Neural crest cell (in vitro differentiated cells): ENCODE measurements at places on chromosomes 16 and 17. TPM values are rescaled to one million over a fixed set of nuclear protein-coding genes. Genes with fewer than 3 reads are reported as not detected.

The ELOB gene
- total RNA-seq, result 249 and 261 TPM in 2 replicates

The AKAP10 gene
- 22.5 and 27.1 TPM in 2 replicates for total RNA-seq

The SCNN1G gene
- total RNA-seq, result not detected in 2 replicates

The KCNH4 gene
- 0.05 and 0.14 TPM in 2 replicates for total RNA-seq

- H3K27me3 ChIP-seq, result peaks cover 71% of the 10 kb centered on the region
- H3K4me3 ChIP-seq, result no peak overlapping the region
- H3K27ac ChIP-seq, result no peak overlapping the region
- H3K36me3 ChIP-seq, result no peaks in the 10 kb centered on the region
- DNase-seq, result no peak
Measured at GRCh38 chr17:79618383-79619067, 7.7 kb upstream of the RBFOX3 start.

- H3K36me3 ChIP-seq, result peaks cover 11% of the 10 kb centered on the region
- no peak overlapping the region for H3K27ac ChIP-seq
- no peaks in the 10 kb centered on the region for H3K27me3 ChIP-seq
- no peak for DNase-seq
- H3K4me3 ChIP-seq, result no peak overlapping the region
- H3K4me1 ChIP-seq, result no peaks in the 10 kb centered on the region
Measured at GRCh38 chr17:13160790-13161189, 143.0 kb upstream of the ELAC2 start.

GRCh38 chr16:70665806-70666735 lies 19.7 kb downstream of the IL34 start:
- H3K27ac ChIP-seq, result no peak overlapping the region
- H3K4me1 ChIP-seq, result no peaks in the 10 kb centered on the region
- no peak for DNase-seq
- peaks cover 39% of the 10 kb centered on the region for H3K36me3 ChIP-seq

DNA sequence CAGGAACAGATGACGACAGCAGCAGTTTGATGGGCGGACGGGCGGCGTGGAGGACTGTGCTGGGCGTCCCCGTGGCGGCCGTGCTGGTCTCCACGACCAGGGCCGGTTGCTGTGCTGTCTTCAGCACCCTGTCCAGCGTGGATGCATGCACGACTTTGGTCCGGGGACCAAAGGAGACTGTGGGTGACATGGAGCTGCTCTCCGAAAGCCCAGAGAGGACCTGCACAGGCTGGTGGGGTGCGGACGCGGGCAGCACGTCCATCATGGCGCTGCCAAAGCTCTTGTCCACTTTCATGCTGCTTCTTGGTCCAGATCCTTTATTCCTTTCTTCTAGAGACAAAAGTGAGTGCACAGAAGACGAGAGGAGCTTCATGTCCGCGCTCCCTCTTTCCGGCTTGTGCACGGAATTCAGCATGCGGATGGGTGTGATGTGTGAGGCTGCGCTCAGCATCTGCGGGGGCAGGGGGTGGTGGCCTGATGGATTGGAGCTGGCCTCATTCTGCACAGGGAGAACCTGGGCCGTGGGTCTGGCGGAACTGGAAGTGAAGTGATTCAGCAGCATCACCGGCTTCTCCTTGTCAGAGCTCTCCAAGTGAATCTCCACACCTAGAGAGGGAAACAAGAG lies 20.3 kb downstream of the MAP1LC3B start:
- H3K27ac ChIP-seq, result no peak overlapping the region
- DNase-seq, result no peak
- no peaks in the 10 kb centered on the region for H3K4me1 ChIP-seq
- no peaks in the 10 kb centered on the region for H3K27me3 ChIP-seq
- peaks cover 4% of the 10 kb centered on the region for H3K36me3 ChIP-seq

GRCh38 chr17:80918731-80919130 lies 72.9 kb upstream of the CHMP6 start:
- H3K4me3 ChIP-seq, result no peak overlapping the region
- no peak overlapping the region for H3K27ac ChIP-seq
- peaks cover 4% of the 10 kb centered on the region for H3K4me1 ChIP-seq
- no peaks in the 10 kb centered on the region for H3K27me3 ChIP-seq
- no peak for DNase-seq

- peak overlapping the region; percentile 98 for H3K4me3 ChIP-seq
- H3K27ac ChIP-seq, result peak overlapping the region; percentile 96
- DNase-seq, result no peak
- H3K36me3 ChIP-seq, result peaks cover 15% of the 10 kb centered on the region
Measured at GRCh38 chr17:17042851-17043460, 699 bp downstream of the MPRIP start.

- no peaks in the 10 kb centered on the region for H3K4me1 ChIP-seq
- H3K36me3 ChIP-seq, result no peaks in the 10 kb centered on the region
- DNase-seq, result no peak
- no peaks in the 10 kb centered on the region for H3K27me3 ChIP-seq
Measured at GRCh38 chr16:30820952-30821421, 34.0 kb upstream of the ZNF629 start.

GRCh38 chr17:66602659-66603384 lies 232.1 kb upstream of the CACNG5 start:
- peaks cover 14% of the 10 kb centered on the region for H3K4me1 ChIP-seq
- no peak overlapping the region for H3K27ac ChIP-seq
- DNase-seq, result no peak
- no peaks in the 10 kb centered on the region for H3K27me3 ChIP-seq
- no peak overlapping the region for H3K4me3 ChIP-seq
- peaks cover 4% of the 10 kb centered on the region for H3K36me3 ChIP-seq

GRCh38 chr17:11999696-12000095 lies 2.4 kb upstream of the ZNF18 start:
- no peaks in the 10 kb centered on the region for H3K36me3 ChIP-seq
- H3K4me3 ChIP-seq, result peak overlapping the region; percentile 7
- DNase-seq, result no peak
- H3K27me3 ChIP-seq, result no peaks in the 10 kb centered on the region
- no peak overlapping the region for H3K27ac ChIP-seq

DNA sequence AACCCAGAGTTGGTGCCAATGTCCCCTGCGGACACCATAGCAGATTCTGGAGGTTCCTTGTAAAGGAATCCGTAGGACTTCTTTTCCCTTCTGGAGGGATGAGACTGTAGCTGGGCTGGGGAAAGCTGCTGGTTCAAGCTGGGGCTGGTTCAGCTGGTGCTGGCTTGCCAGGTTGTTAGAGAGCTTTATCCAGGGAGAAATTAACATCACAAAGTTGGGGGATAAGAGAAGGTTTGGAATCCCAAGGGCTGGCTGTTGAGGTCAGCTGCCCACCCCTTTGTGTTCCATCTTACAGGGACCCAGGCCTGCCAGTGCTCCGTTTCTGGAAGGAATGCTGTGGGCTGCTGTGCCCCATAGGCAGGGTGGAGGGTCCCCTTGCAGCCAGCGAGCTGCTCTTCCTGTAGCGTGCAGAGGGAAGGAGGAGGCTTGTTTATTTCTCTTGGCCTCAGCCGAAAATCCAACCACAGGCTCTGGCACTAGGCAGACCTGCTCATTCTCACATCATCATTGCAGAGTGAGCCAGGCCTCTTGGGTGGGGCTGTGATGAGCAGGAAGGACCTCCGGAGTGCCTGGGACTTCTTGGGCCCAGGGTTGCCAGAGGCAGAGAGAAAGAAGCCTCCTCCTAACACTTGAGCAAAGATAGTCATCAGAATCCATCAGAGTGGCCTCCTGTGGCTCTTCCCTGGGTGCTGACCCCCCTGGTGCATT lies 251.1 kb downstream of the SEC14L1 start:
- H3K4me3 ChIP-seq, result peak overlapping the region; percentile 61
- H3K27ac ChIP-seq, result peak overlapping the region; percentile 73
- peaks cover 80% of the 10 kb centered on the region for H3K4me1 ChIP-seq
- no peaks in the 10 kb centered on the region for H3K36me3 ChIP-seq
- no peaks in the 10 kb centered on the region for H3K27me3 ChIP-seq

GRCh38 chr17:40936976-40937375 lies 470 bp downstream of the KRT23 start:
- H3K36me3 ChIP-seq, result no peaks in the 10 kb centered on the region
- peaks cover 22% of the 10 kb centered on the region for H3K4me1 ChIP-seq
- no peak for DNase-seq
- H3K4me3 ChIP-seq, result no peak overlapping the region

GRCh38 chr16:55475919-55476318 lies 3.1 kb upstream of the MMP2 start:
- H3K27me3 ChIP-seq, result peaks cover 12% of the 10 kb centered on the region
- peak overlapping the region; percentile 17 for H3K4me3 ChIP-seq
- no peak overlapping the region for H3K27ac ChIP-seq
- H3K36me3 ChIP-seq, result no peaks in the 10 kb centered on the region
- no peak for DNase-seq

DNA sequence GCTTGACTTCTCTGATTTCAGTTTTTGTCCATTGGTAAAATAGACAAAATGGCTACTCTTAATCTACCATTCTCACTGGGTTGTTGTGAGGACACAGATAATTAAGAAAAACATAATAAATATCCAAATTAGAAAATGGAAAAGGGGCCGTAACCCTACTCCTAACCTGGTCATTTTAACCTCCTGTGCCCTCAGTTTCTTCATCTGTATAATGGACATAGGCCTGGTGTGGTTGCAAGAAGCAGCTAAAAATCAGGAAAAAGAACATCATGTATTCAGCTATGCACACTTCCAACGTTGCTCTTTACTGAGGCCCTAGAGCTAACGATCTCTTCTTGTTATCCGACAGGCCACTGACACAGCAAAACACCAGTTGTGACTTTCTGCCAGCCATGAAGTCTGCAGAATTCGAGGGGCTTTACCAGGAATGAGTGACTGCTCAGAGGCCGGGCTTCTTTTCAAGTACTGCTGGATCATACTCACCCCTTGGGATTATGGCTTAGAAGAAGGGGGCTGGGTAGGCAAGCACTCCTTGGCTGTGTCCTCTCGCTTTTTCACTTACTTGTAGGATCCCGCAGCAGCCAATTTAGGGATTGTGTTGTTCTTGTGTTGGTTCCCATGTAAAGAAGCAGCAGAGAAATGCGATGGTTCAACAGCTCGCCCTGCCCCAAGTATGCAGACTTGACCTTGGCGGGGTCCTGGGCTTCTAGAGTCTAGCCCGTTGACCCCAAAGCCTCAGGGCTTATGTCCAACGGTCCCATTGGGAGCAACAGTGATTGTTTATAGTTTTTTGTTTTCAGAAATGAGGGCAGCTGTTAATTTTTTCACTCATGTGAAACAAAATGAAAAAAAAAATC lies 20.9 kb downstream of the LDAF1 start:
- H3K4me3 ChIP-seq, result no peak overlapping the region
- H3K36me3 ChIP-seq, result peaks cover 46% of the 10 kb centered on the region
- H3K27ac ChIP-seq, result no peak overlapping the region
- H3K27me3 ChIP-seq, result no peaks in the 10 kb centered on the region
- DNase-seq, result no peak
- H3K4me1 ChIP-seq, result no peaks in the 10 kb centered on the region
